Gastroesophageal sphincter (tissue), 4 donors: ENCODE measurements at places on chromosomes 12 and 14. TPM values are rescaled to one million over a fixed set of nuclear protein-coding genes. Genes with fewer than 3 reads are reported as not detected.

GRCh38 chr14:65997347-65997746, 488.8 kb upstream of the CCDC196 start:
- no peak for ATAC-seq

DNA sequence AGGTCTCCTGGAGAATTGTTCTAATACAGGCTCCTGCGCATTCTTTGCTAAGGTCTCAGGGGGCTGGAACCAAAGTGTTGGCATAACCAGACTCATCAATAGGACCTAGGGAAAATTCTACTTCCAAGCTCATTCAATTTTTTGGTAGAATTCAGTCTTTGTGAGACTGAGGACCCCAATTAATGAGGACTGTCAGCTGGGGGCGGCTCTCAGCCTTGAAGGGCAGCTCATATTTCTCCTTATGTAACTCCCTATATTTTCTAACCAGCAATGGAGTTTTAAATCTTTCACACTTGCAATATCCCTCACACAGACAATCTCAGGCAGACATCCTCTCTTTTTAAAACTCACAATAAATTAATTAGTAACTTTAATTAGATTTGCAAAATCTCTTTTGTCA, 476.4 kb upstream of the LRFN5 start:
- no peak for ATAC-seq

GRCh38 chr12:8773461-8773860, 49.0 kb upstream of the A2ML1 start:
- ATAC-seq: no peak

DNA sequence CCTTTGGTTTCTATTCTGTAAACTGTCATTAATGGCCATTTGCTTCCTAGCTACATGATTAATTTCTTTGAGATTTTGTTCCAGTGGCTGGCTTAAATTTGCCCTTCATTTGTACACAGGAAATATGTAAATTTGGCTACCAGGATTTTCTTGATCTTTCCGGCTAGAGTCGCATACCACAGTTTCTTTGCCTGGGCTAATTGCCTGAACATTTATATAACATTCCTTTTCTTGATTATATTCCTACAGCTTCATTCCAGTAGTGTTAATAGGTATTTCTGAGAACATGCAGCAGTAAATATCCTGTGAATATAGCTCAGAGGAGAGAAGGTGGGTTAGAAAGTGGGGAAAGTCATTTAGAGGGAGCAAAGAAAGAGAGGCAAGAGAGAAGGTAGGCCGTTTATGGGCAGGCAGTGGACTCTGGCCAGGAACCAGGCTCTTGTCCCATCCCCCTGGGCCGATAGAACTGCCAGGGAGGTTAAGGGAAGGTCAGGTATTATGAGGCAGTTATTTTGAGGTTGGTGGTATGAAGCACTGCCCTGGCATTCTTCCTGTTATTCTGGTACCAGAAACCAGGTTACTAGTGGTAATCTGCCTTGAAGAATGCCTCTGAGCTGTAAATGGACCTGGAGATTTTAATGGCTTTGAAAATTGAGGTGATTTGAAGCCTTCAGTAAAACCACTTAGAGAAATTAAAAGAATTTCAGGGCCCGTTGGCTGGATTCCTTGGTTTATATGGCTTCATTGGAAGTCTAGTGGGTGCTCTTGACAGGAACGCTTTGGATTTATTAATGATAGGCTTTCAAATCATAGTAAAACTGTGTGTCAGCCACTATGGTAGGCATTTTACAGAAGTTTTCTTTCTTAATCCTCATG, 4.4 kb downstream of the RNF10 start:
- peak; percentile 61 for ATAC-seq

- no peak for ATAC-seq
These were observed 90.7 kb downstream of the ITPK1 start for GRCh38 chr14:93025055-93025454.

LAG3 gene
- 1.2 TPM for total RNA-seq

IPO8 gene
- total RNA-seq: 34.7 TPM

GRCh38 chr12:75765170-75766059, 254.0 kb upstream of the KRR1 start:
- ATAC-seq: no peak

GRCh38 chr12:114457620-114458019, 51.7 kb upstream of the TBX5 start:
- ATAC-seq: no peak

DNA sequence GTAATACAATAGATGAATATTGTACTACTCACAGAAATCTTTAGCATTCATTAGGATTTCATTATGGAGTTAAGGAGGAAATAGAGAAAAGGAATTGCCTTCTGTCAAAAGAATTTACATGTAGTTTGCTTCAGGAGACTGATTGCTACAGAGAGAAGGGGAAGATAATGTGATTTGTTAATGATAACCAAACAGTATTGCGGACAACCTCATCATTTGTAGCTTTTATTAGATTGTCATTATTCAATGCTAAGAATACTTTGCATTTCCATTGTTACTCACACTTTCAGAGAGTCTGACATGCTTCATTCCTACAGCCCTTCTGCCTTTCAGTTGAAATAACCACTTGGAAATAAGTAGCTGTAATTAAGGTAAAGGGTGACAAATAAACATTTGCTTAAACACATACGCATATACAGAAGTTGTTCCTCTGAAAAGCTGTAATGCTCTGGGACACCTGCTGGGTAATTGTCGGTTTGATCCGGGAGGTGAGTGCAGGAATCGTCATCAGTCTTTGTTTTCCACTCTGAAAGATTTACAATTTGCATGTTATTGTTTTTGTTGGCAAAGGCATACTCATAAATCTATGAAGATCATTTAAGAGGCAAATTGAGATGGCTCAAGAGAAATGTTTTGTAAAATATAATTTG, 600.2 kb downstream of the TRHDE start:
- no peak for ATAC-seq

DNA sequence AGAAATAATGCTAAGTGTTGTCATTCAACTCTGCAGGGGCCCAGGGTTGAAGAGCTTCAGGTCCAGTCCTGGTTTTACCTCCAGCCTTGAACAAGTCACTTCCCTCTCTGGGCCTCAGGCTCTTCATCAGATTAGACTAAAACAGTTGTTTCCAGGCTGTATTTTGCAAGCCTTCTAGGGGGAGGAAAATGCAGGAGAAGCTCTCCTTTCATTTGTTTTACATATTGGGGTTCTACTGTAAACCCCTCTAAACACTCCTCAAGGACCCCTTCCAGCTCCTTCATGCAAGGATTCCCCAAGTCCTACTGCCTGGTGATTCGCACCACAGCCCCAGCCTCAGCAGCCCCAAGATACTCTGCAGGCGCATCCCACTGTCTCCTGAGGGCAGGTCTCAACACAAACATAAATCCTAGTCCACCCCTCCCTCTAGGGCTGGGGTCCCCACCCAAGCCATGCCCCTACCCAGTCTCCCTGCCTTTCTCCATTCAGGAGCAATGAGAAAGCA, 2.7 kb downstream of the SDR9C7 start:
- no peak for ATAC-seq

GRCh38 chr14:58755031-58755925, 117.5 kb downstream of the DACT1 start:
- no peak for ATAC-seq

KRT8 gene
- 72.0 TPM for total RNA-seq

DNA sequence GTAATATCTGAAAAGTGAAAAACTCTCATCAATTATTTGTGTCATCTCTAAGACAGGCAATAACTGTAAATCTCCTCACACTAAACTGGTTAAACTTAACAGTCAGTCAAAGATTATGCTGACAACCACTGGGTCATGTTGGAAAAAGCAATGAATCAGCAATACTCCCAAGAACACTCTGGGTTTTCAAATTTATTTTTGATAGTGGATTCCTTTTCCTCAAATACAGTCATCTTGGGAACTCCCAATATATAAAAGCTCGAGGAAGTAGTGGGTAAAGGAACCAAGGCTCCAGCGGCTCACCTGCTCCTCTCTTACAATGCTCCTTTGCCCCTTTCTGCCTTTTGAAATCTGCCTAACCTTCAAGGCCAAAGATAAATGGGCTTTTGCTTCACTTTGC, 70.0 kb downstream of the ARMH4 start:
- no peak for ATAC-seq

- ATAC-seq: no peak
These were observed 81.9 kb upstream of the ZFP36L1 start for GRCh38 chr14:68874746-68875155.

GRCh38 chr14:50344876-50345563, 32.9 kb downstream of the DMAC2L start:
- no peak for ATAC-seq

PLEKHD1 gene
- total RNA-seq: not detected

DNA sequence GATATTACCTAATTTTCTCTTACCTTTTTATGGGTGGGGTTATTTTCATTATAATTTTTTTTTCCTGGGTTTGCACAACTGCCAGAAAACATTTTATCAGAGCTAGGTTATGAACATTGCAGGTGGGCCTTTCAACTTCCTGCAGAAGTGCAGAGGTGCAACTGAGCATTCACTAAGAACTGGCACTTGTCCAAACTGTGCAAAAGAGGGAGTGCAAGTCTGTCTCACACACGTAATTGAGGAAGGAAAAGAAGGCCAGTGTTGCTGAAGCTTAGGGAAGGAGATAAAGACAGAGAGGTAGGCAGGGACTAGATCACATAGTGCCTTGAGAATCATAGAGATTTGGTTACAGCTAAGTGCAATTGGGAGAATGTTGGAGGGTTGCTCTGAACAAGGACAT, 14.1 kb upstream of the AMN1 start:
- no peak for ATAC-seq

DNA sequence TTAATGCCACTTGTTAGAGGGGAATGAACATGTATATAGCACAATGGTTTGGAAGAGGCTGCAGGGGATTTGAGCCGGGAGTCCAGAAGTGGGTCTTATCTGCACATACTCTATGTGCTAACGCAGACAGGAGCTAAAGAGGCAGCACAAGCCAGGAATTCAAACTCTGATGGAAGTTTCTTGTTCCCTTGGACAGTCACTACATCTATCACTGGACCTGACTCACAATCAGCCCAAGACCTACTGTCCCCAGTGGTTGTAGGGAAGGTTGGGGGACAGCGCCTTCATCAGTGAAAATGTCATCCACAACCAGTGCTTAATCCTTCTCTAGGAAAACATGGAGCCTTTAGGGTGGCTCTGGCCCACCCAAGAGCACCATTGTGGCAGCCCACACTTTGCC, 107.8 kb downstream of the GCH1 start:
- ATAC-seq: no peak

GRCh38 chr12:89995870-89996269, 287.2 kb upstream of the ATP2B1 start:
- no peak for ATAC-seq

DNA sequence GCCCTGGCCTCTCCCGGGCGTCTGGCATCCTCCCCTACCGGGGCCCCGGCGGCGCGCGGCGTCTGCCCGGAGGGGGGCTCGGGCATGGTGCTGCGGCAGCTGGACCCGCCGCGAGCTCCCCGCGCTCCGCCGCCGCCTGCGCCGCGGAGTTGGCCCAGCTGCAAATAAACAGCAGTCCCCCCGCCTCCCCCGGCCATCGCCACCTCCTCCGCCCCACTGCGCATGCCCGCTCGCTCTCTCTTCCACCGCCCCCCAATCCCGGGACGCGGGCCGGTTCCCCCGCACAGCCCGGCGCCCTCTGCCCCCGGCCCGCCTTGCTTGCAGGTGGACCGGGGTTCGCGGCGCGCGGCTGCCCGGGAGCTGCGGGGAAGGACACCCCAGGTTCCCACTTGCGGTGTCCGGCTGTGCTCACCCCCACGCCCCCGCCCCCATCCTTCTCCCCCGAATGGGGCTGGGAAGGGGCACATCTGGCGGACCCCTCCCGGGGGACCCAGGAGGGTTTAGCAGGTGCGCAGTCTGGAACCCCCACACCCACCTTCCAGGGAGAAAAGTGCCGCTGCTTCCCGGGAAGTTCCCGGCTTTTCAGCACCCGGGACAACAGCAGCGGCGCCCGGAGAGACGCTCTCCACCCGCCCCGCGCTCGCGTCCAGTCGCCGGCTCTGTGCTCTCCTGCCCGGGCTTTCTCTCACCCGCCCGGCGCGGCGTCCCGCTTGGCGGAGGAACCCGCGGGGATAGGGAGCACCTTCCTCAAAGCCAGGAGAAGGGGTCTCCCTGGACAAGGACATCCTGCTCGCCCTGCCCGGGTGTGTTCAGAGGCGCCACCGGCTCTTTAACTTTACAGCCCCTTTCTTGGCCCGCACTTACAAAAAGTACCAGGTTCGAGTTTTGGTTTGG, at the start of gene TMTC1:
TMTC1 (minus strand) TSS at position 170 of the 894 bp plus-strand sequence. CDS start 191 bp downstream, outside the sequence.
- peak; percentile 83 for ATAC-seq

CELA1 gene
- total RNA-seq: not detected

LRCOL1 gene
- not detected for total RNA-seq

DNA sequence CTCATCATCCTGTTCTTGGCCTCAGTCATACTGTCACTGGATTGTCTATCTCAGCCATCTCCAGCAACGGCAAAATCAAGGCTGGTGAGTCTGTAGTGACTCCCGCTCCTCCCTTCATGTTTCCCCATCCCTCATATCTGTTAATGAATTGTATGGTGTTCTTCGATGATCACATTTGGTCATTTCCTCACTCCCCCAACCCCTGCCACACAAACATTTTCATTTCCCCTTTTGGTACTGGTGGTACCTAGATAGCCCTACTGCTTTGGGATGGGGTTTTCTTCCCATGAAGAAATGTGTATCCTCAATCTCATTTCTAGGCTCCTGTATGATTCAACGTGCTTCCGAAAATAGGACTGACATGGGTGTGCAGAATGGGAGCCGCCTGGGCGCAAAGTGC, 2.7 kb upstream of the KLHL33 start:
- no peak for ATAC-seq

RPS6KA5 gene
- total RNA-seq: 36.8 TPM

GTF2A1 gene
- total RNA-seq: 29.5 TPM

IFI27 gene
- total RNA-seq: 193 TPM

DNA sequence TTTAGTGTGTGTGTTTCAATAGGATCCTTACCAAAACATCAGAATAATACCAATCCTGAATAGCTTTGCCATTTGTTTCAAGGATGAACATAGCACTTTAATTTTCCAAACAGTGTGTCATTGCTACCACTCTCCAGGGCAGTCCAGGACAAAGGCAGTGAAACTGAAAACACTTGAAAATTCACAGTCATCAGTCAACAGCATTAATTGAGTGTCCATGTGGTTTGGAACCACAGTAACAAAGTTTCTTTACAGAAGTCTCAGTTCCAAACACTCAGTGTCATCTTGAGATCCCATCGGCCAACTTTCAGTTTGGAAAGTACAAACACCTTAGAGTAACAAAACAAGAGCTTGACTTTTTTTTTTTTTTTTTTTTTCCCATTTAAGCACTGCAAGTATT, 228.4 kb upstream of the SOX5 start:
- no peak for ATAC-seq

CS gene
- 102 TPM for total RNA-seq

DNA sequence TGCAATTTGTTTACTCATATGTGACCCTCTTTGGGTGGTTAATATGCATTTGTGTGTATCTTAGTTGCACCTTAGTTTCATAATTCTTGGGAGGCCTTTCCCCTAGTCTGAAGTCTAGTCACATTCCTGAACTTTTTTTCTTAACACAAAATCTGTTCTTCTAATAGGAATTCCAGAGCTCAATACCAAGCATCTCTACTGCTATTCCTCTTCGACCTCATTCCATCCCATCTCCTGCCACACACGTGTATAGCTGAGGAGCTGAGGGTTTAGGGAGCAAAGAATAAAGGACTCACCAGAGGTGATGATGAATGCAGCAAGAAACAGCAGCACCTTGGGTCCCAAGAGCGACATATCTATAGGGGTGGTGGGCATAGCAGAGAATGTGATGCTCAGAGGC, 875 bp downstream of the MFAP5 start:
- ATAC-seq: no peak

GRCh38 chr14:44463356-44464004, 43.6 kb downstream of the FSCB start:
- no peak for ATAC-seq
